ENCODE measurements at places on chromosomes 5 and 9.
A peak's percentile ranks its signal among the peaks of the same experiment; 100 is the strongest.

GRCh38 chr5:129496421-129496820 lies 36.3 kb downstream of the ADAMTS19 start:
- no peak for DNase-seq

GRCh38 chr5:172834415-172835289 lies 601 bp downstream of the ERGIC1 start:
- no peak for DNase-seq

- no peak for DNase-seq
Measured at GRCh38 chr9:6665628-6666027, 20.1 kb upstream of the GLDC start.

GRCh38 chr9:129716091-129716490 lies 36.8 kb downstream of the PTGES start:
- DNase-seq, result no peak

- DNase-seq, result no peak
Measured at GRCh38 chr5:116097301-116097700, 12.5 kb downstream of the COMMD10 start.

DNA sequence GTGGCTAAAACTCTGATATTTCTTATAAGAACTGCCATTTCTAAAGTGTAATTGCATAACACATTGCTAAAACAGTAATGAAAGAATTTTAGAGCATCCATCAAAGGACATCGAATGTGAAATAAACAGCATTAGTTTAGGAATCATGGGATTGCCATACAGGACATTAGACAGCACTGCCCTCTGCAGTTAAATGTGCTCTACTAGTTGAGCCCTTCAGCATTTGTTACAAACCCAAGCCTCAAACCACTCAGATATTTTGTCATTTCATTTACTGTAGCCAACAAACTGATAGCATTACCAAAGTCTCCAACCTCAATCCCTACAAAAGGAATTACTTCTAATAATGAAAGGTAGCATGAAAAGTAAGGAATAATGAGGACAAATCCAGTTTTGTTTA lies 116.8 kb upstream of the COX7C start:
- DNase-seq, result no peak

- no peak for DNase-seq
Measured at GRCh38 chr5:142324136-142324870, 518 bp downstream of the SPRY4 start.

- no peak for DNase-seq
Measured at GRCh38 chr9:123611226-123611625, 255.2 kb downstream of the CRB2 start.

GRCh38 chr9:121912812-121913627 lies 180.1 kb downstream of the TTLL11 start:
- no peak for DNase-seq

DNA sequence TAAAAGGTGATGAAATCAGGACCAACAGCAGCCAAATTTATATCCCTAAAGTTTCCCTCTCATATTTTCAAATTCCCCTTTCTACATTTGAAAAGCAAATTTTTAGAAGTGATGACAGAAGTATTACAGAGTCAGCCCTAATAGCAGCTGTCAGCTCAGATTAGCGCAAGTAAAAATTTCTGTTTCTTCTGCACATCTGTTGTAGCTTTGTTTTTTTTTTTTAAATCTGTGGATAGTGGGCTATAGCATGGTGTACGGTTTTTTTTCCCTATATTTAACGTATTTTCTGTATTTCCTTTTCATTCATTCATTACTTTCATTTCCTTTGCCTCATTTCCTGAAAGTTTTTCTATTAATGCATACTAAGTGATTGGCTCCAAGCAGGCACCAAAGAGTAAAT lies 99.1 kb downstream of the MACIR start:
- DNase-seq, result no peak

- DNase-seq, result no peak
Measured at GRCh38 chr5:119453040-119453373, 710 bp downstream of the HSD17B4 start.

DNA sequence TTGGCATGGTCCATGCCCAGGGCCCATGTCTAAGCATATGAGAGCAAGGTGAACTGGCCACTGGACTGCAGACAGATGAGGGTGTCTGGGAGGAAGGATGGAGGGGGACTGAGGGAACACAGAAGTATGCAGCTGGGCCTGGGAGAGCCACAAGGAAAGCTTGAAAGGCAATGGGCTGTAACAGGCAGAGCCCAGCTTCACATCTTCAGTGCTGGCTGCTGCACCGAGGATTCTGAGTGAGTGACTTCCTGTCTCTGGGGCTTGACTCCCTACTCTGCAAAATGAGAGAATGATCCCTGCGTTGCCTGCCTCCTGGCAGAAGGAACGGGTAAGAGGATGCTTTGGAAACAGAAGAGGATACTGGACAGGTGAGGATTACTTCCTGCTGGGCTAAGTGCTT lies 29.0 kb downstream of the COL15A1 start:
- DNase-seq, result no peak

- no peak for DNase-seq
Measured at GRCh38 chr5:56422076-56422762, 189.1 kb upstream of the ANKRD55 start.

DNA sequence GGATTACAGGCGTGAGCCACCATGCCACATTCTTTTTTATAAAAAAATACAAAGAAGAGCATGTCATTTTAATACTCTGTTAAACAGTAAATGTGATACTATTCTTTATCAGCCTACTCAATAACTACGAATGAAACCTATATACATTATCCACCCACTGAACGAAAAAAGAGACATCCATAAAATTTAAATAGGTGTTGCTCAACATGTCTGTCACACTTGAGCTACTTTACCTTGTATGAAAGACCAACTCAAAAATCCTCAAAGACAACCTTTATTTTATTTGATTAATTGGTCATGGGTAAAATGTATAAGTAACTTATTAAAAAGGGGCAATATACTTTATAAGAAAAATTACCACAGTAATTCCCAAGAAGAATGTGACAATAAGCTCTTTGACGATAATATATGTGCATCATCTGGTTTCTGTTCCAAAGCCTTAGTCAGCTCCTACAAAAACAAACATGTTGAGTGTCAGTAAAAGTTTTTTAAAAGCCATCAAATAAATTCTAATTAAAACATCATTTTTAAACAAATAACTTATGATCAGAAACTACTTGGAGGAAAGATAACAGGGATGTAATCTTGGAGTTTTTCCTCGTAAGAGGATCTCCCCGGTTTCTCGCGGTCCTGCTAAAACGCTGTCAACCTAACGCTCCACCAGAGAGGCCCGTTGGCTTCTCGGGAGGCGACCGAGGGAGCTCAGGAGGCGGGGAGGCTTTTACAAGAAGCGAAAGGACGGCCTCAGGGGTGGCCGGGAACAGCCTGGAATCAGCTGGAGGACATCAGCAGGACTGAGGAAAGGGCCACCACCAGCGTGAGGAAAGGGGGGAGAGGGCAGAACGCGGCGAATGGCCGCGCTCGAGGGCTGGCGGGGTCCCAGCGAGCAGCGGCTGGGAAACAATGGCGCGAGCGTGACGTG lies 13.5 kb upstream of the ANKRD18B start:
- DNase-seq, result peak; percentile 6

- DNase-seq, result no peak
Measured at GRCh38 chr9:108800632-108801099, 55.1 kb downstream of the ACTL7B start.

- no peak for DNase-seq
Measured at GRCh38 chr9:26945591-26945990, 1.5 kb downstream of the PLAA start.

- DNase-seq, result no peak
Measured at GRCh38 chr9:137301081-137301947, 757 bp downstream of the NRARP start.

- no peak for DNase-seq
Measured at GRCh38 chr5:120388016-120388781, 75.9 kb upstream of the PRR16 start.

GRCh38 chr9:81622471-81623255 lies 66.7 kb downstream of the TLE1 start:
- no peak for DNase-seq

DNA sequence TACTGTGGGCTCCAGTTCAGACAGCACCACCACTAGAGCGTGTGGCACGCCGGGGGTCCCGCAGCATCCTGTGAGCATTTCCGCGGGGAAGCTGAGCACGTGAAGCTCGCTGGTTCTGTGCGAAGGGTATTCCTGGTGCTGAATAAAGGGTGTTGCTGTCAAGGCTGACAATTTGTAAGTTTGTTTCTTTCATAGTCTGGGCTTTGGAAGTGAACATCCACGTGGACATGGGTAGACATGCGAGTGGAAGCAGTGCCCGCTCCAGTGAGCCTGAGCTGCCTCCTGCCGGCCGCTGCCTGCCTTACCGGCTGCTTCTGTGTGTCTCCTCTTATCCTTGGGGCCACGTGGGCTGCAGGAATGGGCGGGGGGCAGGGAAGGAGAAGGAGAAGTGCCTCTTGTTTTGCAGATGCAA lies 14.7 kb downstream of the NDUFS6 start:
- no peak for DNase-seq

- no peak for DNase-seq
Measured at GRCh38 chr9:78171651-78172050, 64.2 kb upstream of the CEP78 start.

- DNase-seq, result no peak
Measured at GRCh38 chr9:93599571-93600403, 23.4 kb downstream of the PHF2 start.

DNA sequence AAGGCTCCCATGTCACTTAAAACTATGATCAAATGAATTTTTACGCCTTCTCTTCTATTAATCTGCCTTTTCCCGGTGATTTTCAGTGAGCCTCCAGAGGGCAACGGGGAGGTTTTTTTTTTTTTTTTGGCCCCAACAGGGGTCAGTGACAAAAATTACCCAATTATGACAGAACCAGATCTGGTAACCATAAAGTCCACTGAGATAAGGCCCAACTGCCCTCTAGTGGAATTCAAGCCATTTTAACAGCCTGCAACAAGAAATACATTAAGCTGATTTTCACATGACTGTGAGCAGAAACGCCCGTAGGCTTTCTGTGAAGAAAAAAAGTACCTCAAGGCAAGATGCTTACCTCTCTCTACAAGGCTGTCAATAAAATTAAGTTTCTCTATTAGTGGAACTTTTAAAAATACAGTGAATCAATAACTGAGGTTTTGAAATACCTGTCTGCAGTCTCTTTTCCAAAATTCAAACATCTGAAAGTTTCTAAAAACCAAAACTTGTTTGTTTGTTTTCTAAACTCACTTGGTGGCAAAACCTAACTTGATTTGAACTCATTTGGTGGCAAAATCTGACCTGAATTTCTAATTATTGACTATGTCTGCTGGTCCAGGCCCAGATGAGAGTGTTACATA lies 49.7 kb upstream of the FST start:
- DNase-seq, result no peak

- no peak for DNase-seq
Measured at GRCh38 chr5:1253456-1254105, 28.4 kb downstream of the SLC6A18 start.

DNA sequence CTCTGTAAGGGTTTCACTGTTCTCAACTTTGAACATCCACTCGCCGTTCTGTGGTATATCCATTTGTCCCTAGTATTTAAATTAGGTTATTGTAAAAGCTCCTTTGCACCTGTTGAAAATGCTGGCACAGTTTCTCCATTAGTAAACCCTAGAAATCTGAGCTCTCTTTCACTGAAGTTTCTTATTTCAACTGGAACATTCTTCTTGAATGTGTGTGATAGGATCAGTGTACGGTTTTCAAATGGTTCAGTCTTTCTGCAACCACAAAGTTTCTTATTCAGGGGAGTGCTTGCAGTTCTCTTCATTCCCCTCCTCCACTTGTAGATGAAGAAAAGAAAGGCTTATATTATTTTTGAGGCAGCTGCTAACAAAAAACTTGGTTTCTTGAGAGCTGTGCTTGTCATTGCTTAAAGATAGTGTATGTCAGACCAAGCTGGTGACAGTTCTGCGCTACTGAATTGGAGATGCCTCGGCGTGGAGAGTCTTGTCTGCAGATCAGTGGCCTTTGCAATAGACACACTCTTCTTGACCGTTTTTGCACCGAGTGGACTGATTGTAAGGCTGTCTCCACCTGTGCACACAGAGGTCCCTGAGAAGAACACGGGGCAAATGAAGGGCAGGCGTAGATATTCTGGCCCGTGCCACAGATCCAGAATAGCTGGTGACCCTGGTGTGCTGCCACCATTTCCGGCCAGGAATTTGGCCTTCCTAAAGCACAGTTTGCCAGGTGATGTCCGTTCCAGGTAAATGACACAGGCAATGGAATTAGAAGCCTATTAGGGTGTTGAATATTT lies 102.2 kb downstream of the TRIO start:
- DNase-seq, result no peak

GRCh38 chr5:177130211-177131018 lies 3.2 kb upstream of the NSD1 start:
- DNase-seq, result no peak

GRCh38 chr5:119079318-119079921 lies 8.5 kb downstream of the DMXL1 start:
- DNase-seq, result peak; percentile 8

GRCh38 chr9:78406933-78407332 lies 110.0 kb downstream of the PSAT1 start:
- DNase-seq, result no peak

- DNase-seq, result no peak
Measured at GRCh38 chr5:175711472-175712312, 53.8 kb downstream of the HRH2 start.

DNA sequence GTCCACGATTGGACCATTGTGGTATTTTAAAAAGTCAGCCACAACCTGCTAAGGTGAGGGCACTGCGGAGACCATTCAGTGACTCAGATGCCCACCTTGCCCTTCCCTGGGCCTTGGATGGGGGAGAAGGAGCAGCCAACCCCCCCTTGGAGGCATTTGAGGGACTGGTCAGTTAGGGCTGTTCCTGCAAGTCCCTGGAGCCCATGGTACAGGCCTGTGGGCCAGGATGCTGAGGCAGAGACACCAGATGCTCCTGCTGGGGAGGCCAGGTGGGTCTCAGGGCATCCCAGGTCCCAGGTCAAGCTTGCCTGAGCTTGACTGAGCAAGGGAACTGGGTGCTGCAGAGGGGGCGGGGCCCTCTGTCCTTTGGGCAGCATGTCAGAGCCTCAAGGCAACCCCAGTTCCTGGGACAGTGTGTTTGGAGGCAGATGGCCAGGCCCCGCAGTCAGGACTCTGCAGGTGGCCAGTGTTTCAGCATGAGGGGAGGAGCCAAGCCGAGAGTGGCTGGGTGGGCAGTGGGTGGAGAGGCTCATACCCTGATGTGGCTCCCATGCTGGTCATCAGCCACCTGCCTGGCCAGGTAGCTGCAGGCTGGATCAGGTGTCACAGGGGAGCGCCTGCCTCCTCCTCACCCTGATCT lies 27.5 kb downstream of the SLC6A3 start:
- DNase-seq, result no peak

GRCh38 chr5:169408731-169409130 lies 107.8 kb upstream of the SLIT3 start:
- no peak for DNase-seq

DNA sequence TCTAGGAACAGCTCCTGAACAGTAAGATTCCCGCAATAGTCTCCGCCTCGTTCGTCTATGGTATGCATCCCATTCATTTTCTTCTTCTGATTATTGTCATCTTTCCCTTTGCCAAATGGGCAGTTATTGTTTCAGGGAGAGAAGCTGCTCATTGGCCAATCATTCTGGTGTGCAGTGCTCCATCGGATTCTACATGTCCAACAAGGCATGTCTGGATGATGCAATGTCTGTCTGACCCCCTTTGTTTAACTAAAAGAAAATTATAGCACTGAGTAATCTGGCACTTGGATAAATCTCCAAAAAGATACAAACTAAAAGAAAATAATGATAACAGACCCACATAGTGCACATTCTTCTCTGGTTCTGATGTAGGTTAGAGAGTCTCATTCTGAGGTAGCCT lies 515.6 kb upstream of the DMAC1 start:
- DNase-seq, result no peak

Data from stimulated activated CD4-positive, alpha-beta T cell treated with anti-CD3 and anti-CD28 coated beads, TNF-alpha, amount 100 ng/mL, for 4 hours (primary cell).